GM04504 (cell line): ENCODE measurements at places on chromosomes 2 and 18.

DNA sequence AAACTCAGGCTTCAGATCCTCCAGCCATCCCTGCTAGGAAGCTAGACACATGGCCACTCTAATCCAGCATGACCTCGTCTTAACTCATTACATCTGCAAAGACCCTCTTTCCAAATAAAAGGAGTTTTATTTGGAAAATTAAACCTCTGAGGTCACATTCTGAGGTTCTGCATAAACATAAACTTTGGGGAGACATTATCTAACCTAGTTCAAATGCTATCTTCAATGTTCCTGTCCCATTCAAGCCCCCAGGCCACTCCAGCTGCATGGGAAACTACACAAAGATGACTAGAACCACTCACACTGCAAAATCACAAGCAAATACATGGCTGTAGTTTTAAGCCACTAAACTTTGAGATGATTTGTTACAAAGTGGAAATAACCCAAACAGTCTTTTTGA is 99.0 kb upstream of the RNF152 start:
- no peak for DNase-seq

GRCh38 chr2:44596537-44597320 is 235.0 kb downstream of the CAMKMT start:
- no peak for DNase-seq

GRCh38 chr2:85607268-85608215 is 4.3 kb downstream of the C2orf68 start:
- no peak for DNase-seq

DNA sequence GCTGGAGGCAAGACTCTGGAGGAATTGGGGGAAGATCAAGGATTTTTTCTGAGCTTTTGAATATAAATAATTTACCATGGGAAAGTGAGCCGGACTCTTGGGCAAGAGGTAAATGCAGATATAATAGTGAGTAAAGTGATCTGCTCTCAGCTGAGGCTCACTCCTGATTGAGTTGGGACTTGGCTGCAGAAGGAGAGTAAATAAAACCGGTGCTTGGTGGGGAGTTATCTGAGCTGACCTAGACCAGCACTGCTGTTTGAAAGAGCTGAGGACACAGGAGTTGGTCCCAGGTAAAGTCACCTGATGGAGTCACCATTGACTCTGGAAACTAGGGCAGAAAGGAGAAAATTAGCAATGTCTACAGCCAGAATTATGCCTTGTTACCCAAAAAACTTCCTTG is 57.3 kb upstream of the LRPPRC start:
- DNase-seq = no peak

DNA sequence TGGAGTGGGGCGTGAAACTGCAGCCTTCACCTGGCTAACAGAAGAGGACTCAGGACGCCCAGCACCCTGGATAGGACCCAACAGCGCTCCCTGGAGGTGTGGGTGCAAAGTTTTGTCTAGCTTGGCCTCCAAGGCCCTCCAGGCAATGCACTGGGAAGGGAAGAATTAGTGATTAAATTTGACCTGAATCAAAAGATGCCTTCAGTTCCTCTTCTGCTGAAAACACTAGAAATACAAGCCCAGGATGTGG is 779 bp upstream of the TRIB2 start:
- no peak for DNase-seq

DNA sequence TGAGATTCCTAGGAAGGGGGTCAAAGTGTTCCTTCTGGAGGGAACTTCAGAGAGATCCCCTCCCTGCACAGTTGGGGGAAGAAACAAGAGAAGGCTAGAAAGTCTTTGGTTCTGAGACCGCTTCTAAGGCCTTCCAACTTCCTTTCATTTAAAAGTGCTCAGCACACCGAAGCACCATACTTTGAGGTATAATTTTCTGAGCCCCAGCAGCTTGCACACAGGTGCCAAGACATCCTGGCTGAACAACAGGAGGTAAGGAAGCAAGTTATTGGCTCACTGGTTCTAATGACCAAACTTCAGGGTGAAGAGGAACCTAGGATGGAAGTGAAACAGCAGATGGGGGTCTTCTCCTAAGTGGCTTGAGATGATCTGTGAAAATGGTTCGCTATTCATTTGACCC is 19.2 kb downstream of the TMEM177 start:
- no peak for DNase-seq

- no peak for DNase-seq
Measured at GRCh38 chr2:86134709-86135108, 28.7 kb downstream of the PTCD3 start.

DNA sequence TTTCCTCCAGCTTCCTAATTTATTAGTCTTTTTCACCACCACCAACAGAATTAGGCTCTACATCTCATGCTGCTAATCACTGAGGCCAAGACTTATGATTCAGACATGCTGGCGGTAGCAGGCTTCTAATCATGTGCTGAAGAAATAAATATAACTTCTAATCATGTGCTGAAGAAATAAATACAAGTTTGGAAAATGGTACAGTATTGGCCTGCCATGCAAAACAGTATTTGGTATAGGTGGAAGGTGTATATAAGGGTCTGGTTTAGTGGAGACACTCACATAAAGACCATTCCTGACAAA is 240.7 kb downstream of the TGIF1 start:
- no peak for DNase-seq

DNA sequence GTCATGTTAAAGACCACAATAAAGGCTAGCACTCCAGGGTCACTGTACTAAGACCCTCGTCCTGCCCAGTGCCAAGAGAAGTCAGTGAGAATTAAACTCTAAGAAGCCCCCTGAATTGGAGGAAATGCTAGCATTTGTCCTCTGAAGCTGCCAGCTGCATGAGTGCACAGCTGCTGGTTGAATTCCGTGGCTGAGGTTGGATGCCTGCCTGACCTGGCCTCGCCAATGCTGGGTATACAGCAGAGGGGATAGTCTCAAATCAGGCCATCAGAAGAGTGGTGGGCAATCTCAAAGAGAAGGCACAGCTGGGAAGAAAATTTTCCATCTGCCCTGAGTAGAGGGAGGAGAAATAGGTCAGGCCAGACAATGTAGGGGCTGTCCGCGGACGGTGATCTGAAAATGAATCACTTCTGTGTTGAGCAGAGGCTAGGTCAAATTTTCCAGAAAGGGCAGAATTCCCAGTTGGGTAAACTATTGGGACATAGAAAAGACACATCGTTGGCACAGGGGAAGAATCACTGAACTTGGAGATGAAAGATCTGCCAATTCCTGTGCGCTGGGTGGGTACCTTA is 110.5 kb upstream of the AGAP1 start:
- no peak for DNase-seq

GRCh38 chr18:58887613-58887963 is 22.9 kb downstream of the ZNF532 start:
- no peak for DNase-seq

- DNase-seq = no peak
Measured at GRCh38 chr2:126356631-126357030, 299.3 kb upstream of the GYPC start.

GRCh38 chr2:77013953-77014352 is 508.2 kb downstream of the LRRTM4 start:
- no peak for DNase-seq

DNA sequence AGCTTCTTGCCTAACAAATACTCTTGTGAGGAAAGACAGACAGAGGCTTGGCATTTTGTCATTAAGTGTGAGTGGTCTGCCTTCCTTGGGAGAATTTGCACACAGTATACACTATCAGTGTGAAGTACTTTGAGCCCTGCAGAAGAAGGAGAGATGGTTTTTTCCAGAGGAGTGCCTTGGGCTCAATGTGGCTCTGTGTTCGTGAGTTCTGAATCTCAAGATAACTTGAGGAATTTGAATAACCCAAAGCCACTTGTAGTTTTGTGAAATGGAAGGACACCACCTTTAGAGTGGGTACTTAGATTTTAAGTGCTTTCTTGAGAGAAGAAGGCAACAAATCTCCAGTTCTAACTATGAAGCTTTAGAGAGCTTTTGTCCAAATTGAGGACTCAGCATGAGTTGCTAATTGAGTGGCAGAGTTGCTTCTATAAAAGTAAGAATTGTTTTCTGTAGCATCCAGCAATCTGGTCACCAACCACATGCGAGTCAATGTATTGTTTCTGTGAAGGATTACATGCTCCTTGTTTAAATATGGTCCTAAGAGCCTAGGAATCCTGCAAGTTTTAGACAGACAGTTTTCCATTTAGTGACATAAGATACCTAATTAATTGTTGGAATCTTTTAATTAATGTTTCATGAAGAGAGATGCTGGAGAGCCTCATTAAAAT is 68.3 kb downstream of the BABAM2 start:
- DNase-seq = no peak

GRCh38 chr2:117832905-117833613 is 18.6 kb downstream of the DDX18 start:
- DNase-seq = no peak

- DNase-seq = no peak
Measured at GRCh38 chr2:12641441-12641840, 75.3 kb upstream of the TRIB2 start.

GRCh38 chr2:239602290-239603282 is 201.8 kb upstream of the HDAC4 start:
- no peak for DNase-seq

GRCh38 chr18:46372670-46373069 is 268.5 kb downstream of the HAUS1 start:
- DNase-seq = no peak

- no peak for DNase-seq
Measured at GRCh38 chr18:70250781-70251180, 38.1 kb upstream of the SOCS6 start.

GRCh38 chr18:49486606-49486952 is 455 bp downstream of the C18orf32 start:
- no peak for DNase-seq

DNA sequence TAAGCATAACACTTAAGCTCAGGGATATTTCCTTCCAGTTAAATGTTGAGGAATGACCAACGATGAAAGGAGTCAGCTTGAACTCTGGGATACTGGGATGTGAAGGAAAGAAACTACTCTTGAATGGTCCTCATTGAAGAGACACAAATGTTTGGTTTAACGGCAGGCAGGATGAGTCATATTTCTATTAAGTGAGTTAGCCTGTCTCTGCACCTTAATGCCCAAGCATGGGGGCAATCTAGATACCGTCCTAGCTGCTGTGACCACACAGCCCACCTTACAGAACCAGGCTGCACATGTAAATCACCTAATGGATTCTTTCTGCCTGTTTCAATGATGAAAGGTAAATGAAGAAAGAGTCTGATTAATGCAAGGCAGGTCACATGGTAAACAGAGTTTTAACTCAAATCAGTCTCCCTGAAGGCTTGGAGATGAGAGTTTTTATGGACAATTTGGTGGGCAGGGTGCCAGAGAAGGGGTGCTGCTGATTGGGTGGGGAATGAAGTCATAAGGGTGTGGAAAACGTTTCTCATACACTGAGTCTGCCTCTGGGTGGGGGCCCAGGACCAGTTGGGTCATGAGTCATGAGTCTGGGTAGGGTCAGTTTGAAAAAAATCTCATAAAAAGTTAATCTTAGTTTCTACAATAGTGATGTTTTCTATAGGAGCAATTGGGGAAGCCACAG is 144.6 kb upstream of the MMADHC start:
- peak; percentile 76 for DNase-seq

DNA sequence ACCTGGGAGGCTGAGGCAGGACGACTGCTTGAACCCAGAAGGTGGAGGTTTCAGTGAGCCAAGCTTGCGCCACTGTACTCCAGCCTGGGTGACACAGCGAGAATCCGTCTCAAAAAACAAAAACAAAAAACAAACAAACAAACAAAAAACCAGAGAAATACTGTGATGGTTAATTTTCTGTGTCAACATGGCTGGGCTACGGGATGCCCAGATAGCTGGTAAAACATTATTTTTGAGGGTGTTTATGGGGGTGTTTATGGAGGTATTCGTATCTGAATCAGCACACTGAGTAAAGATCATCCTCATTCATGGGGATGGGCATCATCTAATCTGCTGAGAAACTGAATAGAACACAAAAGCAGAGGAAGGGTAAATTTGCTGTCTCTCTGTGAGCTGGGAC is 40.8 kb upstream of the COX7A2L start:
- no peak for DNase-seq

GRCh38 chr2:11396467-11397445 is 52.3 kb upstream of the ROCK2 start:
- DNase-seq = no peak

DNA sequence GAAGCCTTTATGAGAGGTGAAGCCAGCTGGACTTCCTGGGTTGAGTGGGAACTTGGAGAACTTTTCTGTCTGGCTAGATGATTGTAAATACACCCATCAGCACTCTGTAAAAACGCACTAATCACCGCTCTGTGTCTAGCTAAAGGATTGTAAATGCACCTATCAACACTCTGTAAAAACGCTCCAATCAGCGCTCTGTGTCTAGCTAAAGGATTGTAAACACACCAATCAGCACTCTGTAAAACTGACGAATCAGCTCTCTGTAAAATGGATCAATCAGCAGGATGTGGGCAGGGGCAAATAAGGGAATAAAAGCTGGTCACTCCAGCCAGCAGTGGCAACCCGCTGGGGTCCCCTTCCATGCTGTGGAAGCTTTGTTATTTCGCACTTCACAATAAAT is 163.6 kb upstream of the SLC39A10 start:
- DNase-seq = no peak

GRCh38 chr2:56185582-56186046 is 1.8 kb downstream of the CCDC85A start:
- DNase-seq = no peak

- DNase-seq = no peak
Measured at GRCh38 chr2:85709401-85709811, 15.2 kb downstream of the GNLY start.

GRCh38 chr2:227853765-227854271 is 17.6 kb upstream of the DAW1 start:
- no peak for DNase-seq

DNA sequence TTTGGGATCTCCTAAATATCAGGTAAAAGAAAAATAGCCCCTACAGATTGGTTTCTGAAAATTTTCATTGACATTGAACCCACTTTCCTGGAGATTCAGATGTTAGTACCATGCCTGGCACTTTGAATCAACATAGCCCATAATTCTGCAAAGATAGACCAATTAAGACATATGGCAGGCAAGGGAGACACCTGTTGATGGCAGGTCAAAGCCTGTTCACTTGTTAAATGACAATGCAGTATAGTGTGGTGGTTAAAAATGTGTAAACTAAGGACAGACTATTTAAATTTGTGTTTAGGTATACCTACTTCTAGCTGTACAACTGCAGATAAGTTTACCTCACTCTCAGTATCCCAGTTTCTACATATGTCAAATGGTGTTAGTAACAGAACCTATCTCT is 178.1 kb upstream of the MMADHC start:
- no peak for DNase-seq

- DNase-seq = no peak
Measured at GRCh38 chr2:97678298-97678697, 8.8 kb downstream of the C2orf92 start.
